Stimulated activated CD8-positive, alpha-beta memory T cell treated with anti-CD3 and anti-CD28 coated beads, Interleukin-2, amount 100 ng/mL, for 1 hour (primary cell): ENCODE measurements at places on chromosomes 6 and 20.

GRCh38 chr20:49542514-49542991 is 25.4 kb downstream of the PTGIS start:
- DNase-seq, result no peak

GRCh38 chr6:148954461-148954860 is 207.6 kb downstream of the UST start:
- DNase-seq, result no peak

DNA sequence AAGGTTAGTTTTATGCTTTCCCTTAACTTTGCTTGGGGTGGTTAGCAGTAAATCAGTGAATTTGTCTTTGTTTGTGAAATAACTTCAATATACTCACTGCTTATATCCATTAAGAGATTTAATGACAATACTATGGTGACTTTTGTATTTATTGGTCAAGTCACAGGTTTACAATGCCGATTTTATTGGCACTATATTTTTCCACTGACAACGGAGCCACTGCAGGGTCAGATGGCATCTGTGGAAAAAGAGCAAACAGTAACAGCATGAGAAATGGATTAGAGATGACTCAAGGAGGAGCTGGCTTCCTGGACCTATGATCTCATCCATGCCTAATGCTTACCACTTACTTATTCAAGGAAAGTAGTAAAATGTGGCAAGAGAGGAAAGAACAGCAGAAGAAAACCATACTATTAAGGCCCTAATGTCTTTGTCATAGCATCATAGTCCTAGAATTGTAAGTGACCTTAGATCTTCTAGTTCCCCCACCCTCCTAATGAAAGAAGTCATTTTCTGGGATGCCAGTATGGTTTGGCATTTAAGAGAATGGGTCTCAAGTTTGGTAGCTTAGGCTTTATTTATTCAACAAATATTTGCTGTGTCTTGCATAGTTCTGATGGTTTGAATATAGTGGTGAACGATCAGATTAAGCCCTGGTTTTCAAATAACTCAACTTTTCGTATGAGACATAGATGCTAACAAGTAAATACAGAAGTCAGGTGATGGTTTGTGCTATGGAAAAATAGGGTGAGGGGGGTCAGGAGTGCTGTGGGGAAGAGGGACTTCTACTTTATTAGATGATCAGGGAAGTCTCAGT is 18.5 kb downstream of the RNF144B start:
- no peak for DNase-seq

GRCh38 chr6:125173341-125174095 is 19.9 kb downstream of the TPD52L1 start:
- no peak for DNase-seq

- DNase-seq, result no peak
Measured at GRCh38 chr20:61497029-61497627, 245.1 kb downstream of the CDH4 start.

DNA sequence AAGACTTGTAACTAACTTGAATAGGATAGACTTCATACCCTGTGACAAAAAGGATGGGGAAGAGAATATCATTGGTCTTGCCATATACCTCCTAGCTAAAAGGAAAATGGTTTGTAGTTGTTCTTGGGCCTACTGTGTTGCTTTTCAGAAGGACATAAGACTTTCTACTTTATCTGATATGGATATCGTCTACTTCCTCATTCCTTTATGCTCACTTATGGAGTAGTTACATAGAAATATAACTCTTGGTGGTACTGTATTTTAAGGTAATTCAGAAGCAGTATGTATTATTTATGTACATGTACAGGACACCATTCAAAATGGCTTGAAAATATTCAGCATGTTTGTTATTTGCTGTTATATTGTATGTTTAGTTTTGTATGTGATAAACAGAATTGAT is 8.0 kb downstream of the FAM217B start:
- no peak for DNase-seq

DNA sequence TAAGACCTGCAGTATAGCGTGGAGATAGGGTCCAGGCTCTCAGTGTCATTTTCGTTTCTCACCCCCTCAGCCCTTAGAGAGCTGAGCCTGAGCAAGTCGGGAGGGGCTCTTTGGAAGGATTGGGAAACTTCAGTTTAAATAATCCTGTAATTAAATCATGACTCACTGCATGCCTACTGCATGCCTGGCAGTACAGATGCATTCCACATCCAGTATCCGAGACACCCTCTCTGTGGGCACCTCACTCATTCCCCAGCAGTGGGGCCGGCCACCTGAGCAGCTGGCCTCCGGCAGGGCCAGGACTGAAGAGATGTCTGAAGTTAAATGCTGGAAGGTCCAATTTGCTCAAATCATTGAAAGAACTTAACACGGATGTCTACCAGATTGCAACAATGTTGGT is 316.6 kb downstream of the THBS2 start:
- no peak for DNase-seq

GRCh38 chr6:135002229-135002844 is 52.3 kb downstream of the HBS1L start:
- no peak for DNase-seq

DNA sequence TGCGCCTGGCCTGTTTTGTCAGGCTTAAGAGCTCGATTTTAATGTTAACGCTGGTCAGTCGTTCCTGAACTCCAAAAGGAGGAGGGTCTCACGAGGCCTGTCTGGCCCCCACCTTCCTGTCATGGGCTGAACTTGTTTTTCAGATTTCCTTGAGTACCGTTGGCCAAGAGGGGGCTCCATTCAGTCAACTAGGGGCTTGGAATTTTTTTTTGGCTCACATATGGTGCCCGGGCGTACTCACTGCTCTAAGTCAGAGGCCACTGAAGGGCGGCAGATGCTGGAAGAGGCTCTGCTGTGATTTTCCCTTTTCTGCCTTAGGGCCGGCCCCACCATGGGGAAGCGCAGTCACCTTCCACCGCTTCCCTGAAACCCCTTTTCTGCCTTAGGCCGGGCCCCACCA is 6.9 kb upstream of the BIRC7 start:
- DNase-seq, result no peak

DNA sequence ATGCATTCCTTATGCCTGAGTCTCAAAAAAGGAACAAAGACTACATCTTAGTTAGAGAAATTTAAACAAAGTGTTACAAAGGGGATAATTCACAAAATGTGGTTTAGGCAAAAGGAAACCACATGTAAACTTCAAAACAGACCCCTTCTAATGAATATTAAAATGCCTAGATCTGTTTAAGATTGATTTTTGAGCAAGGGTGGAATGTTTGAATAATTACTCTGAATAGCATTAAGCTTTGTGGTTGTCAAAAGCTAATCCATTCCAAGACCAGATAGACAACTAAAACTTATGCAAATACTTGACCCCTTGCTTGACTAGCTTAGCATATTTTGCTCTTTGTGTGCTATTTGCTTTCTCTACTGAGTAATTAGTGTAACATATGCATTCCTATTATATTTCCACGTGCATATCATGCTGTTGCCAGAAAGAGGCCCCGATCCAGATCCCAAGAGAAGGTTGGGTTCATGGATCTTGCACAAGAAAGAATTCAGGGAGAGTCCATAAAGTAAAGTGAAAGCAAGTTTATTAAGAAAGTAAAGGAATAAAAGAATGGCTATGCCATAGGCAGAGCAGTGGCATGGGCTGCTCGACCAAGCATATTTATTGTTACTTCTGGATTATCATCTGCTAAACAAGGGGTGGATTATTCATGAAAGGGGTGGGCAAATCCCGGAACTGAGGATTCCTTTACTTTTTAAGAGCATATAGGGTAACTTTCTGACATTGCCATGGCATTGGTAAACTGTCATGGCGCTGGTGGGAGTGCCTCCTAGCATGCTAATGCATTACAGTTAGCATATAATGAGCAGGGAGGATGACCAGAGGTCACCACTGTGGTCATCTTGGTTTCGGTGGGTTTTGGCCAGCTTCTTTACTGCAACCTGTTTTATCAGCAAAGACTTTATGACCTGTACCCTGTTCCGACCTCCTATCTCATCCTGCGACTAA is 1193.4 kb upstream of the EYS start:
- DNase-seq, result no peak

- DNase-seq, result no peak
Measured at GRCh38 chr6:38688579-38689087, 14.3 kb downstream of the GLO1 start.

GRCh38 chr20:12528104-12528503 is 480.7 kb upstream of the SPTLC3 start:
- DNase-seq, result no peak

DNA sequence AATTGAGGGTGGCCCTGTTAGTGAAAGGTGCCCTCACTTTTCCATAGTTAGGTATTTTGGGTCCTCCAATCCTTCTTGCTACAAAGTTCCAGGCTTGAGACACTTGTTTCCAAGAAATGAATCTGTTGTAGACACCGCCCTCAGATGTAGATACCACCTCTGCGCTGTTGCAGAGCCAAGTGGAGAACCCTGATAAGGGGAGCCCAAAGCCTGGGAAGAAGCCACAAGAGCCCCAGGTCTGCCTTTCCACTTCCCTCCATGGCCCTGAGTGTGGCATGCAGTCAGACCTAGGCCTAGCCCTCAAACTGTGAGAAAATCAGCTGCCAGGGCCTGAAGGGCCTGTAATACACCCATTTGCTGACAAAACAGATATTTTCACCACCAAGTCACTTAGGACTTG is 37.1 kb downstream of the DTD1 start:
- no peak for DNase-seq

- DNase-seq, result no peak
Measured at GRCh38 chr6:13063300-13063918, 264.9 kb downstream of the TBC1D7 start.

DNA sequence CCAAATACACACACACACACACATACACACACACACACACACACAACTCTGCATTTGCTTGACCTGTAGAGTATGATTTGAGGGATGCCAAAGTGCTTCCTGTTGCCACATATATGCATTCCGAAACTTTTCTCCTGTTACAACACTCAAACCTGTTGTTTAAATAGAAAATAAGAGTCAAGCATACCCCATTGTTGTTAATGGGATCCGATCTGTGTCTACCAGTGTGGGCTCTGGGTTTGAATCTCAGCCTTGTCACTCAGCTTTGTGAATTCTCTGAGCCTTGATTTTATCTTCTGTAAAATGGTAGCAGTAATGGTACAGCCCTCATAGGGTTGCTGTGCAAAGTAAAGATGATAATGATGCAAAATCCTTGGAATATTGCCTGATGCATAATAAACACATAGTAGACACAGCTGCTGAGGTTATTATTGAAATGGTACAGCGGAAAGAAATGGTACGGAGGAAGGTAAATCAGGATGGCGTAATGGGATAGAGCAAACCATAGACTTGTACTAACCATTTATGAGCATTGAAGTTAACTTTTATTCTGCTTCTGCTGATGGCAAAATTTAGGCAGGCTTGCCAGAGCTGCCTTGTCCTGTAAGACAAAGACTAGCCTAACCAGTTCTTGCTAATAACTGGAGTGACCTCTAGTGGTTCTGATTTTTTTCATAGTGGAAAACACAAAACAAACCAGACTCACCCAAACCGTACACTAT is 113.5 kb upstream of the PHACTR1 start:
- DNase-seq, result no peak

DNA sequence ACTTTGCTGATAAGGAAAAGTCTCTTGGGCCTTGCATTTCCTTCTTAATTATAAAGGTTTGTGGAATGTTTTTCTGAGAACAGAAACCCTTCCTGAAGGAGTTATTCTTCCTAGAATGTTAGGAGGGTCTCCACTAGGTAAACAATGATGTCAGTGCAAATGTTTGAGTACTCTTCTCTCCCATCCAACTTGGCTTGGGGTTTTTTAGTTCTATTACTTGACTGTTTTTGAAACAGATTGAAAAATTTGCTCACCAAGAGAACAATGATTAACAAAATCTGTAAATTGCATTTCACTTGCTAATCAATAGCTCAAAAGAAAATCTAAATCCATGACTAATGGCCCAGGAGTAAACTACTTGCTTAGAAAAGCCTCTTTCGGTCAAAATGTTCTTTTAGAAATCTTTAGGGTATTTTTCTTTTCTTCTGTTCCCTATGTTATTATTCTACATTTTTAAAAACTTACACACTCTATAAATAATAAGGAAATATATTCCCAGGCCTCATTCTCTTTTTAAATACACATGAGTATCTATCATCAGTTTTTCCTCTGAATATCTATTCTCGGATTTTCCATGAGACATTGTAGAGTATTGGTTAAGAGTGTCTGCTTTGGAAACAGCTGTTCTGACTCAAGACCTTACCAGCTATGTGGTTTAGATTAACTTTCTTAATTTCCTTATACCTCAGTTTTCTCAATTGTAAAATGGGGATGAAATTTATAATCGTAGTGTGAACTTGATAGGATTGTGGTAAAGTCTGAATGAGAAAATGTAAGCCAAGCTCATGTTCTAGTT is 234.2 kb upstream of the CITED2 start:
- DNase-seq, result no peak

GRCh38 chr6:42313038-42313437 is 95.4 kb upstream of the MRPS10 start:
- DNase-seq, result no peak

DNA sequence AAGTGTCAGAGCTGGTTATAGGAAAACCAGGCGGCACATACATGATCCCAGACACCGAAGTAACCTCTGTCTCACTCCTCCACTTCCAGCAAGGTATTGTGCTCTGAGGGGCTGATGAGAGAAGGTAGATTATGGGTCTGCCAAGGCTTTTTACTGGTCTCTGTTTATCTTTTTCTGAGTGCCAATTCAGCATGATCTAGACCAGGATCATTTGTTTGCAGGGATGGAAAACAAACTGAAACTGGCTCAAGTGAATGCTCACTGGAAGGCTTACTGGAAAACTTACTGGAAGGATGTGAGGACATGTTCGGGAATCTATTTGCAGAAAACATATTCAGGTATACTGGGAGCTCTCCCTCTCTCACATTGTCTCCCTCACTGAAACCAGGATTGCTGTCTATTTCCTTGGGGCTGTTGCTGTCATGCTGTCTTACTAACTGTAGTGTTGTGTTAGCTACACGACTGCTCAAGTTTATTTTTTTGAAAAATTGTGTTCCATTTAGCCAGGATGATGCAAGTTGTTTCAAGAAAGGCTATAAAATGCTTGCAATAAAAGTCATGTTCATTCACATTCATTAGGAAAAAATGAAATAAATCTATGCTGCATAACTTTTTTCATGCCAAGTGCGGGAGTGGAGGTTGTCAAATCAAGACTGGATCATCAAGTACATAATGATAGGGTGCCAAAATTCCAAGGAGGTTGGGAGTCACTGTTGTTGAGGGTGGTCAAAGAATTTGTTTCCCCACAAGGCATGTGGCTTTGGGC is 37.0 kb downstream of the KLHL31 start:
- DNase-seq, result no peak

DNA sequence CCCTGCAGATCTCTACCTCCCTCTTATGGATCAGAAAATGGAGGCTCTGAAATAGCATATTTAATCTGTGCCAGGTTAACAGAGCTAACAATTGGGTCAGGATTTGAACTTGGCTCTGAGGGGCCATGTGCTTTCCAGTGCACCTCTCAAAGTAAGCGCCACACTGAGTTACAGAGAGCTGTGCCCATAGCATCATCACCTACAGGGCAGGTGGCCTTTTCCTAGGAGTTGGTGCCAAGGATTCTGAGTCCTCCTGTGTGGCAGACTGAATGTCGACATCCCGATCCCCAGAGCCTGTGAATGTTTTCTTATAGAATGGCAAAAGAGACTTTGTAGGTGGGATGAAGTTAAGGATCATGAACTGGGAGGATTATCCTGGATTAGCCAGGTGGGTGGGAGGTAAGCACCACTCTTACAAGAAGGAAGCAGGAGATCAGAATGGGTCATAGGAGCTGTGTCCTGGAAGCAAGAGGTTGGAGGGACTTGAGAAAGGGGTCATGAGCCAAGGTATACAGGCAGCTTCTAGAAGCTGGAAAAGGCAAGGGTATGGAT is 68.0 kb upstream of the TBC1D7 start:
- no peak for DNase-seq

- no peak for DNase-seq
Measured at GRCh38 chr6:44162876-44163625, 4.4 kb downstream of the CAPN11 start.

GRCh38 chr20:32167552-32167951 is 40.0 kb downstream of the PLAGL2 start:
- no peak for DNase-seq
